Stimulated activated CD8-positive, alpha-beta memory T cell treated with anti-CD3 and anti-CD28 coated beads, Interleukin-4, amount 100 ng/mL, for 4 hours (primary cell): ENCODE measurements at places on chromosomes 3 and 15.

DNA sequence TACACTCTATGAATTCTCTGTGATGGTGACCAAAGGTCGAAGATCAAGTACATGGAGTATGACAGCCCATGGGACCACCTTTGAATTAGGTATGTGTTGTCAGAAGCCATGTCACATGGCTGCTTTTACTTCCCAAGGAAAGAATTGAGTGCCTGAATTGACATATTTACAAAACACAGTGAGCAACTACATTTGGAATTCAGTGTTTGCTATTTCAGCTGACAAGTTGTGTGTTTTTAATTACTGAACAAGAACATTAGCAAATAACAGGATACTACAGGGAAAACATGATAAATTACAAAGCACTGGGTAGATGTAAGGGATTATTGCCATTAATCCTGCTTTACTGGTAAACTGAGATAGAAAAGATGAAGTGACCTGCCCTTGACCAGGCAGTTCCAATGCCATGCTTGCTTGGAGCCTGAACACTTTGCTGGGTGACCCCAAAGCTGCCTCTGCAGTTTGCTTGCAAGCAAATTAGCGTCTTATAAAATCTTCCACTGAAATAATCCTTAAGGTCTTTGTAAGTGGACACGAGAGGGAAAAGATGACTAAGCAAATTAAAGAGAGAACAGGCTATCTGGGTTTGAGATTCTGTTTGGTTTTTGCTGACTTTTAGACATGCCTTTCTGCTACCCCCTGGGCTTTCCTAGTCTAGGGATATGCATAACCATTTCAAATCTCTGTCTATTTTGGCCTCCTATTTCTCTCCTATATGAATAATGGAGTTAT, 98.2 kb downstream of the HCN4 start:
- no peak for DNase-seq

- DNase-seq: peak; percentile 27
Observed at GRCh38 chr3:186772701-186773417, 10.5 kb upstream of the EIF4A2 start.

DNA sequence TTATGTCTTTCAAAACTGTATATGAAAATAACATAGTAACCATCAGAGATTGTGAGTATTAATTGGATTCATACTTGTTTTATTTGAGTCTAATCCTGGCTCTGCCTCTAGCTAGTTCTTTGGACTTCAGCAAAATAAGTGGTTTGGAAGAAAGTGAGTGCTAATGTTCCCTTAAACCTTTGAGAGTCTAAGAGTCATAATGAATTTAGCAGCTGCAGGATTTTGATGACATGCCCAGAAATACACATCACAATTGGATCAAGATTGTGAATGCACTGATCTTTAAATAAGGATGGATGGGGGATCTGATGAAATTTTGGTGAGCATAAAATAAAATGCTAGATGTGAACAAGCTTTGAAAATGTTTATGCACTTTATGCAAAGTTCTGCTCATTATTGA, 79.9 kb upstream of the FAM98B start:
- DNase-seq: no peak

GRCh38 chr3:51796854-51797253, 17.8 kb upstream of the IQCF6 start:
- no peak for DNase-seq

- no peak for DNase-seq
Observed at GRCh38 chr3:143720381-143720780, 127.9 kb downstream of the SLC9A9 start.

DNA sequence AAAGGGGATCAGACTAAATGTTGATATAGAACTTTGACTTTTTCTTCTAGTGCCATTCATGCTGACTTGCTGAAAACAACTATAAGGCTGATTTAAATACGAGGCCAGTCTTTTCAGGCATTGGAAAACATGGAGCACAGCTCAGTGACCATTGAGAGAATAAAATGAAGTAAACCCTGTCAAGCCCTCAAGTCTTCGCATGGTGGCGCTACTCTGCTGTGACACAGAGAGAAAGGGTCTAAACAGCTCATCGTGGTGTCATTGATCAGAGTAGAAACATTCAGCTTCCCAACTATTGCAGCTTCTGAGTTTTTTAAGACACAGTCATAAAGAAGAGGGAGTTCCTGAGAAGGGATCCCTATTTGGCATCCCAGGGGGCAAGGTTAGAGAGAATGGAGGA, 716.2 kb downstream of the DIPK2A start:
- DNase-seq: no peak

- DNase-seq: no peak
Observed at GRCh38 chr3:181823716-181824115, 112.0 kb downstream of the SOX2 start.

DNA sequence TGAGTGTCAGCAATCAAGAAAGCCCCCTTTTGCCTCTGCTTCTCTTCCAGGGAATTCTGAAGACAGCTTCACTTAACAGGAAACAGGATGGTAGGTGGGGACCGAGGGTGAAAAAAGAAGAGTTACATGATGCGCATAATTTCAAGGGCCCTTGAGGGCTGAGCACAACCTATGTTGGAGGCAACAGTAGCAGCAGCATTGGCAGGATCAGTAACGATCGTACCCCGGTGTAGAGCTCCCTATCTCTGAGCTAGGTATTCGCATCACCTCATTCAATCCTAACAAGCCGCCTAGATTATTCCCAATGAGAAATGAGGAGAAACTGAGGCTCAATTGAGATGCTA, 432 bp upstream of the RAD54L2 start:
- no peak for DNase-seq

DNA sequence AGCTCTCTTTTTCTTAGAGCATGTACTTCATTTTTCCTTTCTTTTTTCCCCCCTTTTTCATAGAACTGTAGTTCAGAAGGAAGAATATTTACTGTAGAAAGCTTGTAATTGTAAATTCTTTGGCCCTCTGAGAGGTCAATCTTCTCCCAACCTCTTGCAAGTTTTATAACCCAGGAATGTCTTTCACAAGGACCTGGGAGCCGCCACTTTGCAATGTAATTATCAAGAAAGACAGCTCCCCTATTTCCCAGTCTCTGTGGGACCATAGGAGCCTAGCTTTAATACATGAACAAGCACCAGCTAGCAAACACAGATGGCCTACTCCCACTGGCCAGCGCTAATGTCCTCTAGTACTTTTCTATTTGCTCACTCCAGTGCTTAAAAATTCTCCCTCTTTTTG, 51.4 kb downstream of the NFKBIZ start:
- no peak for DNase-seq

DNA sequence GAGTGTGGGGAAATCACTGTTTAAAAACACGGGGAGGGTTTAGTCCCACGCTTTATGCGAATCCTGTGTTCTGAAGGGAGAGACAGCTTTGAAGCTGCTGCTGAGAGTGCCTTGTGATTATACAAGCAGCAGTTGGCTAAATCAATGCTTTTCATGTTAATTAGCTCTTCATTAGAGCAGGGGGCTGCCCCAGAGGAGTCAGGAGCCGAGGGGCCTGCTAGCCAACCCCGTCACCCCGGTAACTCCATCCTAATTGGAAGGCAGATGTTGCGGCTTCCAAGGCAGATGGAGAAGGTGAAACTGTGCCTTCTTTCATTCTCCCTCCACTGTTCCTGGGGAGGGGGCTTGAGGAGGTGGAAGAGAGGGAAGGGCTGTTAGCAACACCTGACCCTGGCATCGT, 92.4 kb upstream of the ANKRD34C start:
- no peak for DNase-seq
